LNCaP clone FGC (cell line): ENCODE measurements at places on chromosomes 5 and 9.

DNA sequence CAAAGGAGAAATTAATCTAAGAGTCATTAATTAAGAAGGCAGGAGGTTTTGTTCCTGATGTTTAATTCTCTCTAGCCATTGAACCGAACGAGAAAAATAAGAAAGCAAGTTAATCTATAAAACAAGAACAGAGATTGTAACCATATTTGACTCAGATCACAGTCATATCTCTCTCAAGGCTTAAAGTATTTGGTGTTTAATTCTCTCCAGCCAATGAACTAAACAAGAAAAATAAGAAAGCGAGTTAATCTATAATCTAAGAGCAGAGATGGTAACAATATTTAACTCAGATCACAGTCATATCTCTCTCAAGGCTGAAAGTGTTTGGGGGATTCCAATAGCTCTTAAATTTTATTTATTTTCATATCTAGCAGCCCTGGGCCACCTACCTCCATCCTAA, 74.4 kb upstream of the SHISAL2B start:
- DNase-seq: no peak

DNA sequence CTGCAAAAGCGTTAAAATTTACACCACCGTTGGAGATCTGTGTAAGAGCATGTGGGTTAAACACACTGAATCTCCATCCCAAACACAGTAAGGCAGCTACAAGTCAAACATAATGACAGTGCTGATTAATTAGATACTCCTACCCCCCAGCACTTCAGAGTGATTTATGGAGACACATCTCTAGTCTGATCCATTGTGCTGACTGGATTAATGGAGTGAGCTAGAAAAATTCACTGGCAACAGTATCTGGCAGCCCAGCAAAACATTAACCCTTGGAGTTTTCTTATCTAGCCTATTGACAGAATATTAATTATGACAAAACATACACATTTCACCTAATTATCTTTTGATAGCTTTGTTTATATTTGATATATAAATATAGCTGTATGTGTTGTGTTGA, 188.6 kb upstream of the ISL1 start:
- no peak for DNase-seq

DNA sequence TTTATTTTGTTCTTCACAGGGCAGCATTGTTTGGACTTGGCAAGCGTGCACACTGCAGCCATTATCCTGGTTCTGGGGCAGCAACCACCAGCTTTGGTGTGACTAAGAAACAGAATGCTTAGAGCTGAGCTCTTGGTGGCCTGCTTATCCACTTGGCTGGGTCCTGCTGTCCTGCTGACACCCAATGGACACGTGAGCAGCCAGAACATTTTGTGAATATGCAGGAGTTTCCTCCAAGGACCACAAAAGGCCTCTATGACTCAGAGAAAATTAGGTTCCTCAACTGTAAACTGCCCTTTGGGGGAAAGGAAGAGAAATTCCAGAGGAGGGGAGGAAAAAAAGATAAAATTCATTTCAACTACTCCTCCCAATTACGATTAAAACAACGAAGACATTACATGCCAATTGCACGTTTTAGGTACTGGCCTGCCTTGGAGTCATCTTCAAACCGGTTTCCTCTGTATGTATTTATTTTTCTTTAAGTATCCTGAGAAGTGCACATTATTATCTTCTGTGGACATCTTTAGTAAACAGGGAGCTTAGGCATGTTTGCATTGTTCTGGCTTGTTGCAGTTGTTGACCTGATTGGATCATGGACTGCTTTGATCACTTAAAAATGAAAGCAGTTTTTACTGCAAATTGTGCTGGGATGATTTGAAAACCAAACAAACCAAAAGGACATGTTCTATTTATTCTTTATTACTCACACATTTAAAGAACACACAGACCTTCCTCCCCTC, 82.3 kb upstream of the TLE4 start:
- DNase-seq: peak; percentile 99

DNA sequence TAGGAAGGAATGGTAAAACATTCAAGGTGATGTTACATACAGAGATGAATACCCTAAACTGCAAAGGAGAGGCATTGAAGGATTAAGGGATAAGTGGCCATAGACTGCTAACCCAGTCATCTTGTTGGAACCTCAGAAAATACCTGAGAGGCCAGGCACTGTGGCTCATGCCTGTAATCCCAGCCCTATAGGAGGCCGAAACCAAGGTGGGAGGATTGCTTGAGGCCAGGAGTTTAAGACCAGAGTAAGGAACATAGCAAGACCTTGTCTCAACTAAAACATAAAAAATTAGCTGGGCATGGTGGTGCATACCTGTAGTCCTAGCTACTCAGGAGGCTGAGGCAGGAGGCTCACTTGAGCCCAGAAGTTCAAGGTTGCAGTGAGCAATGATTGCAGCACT, 10.9 kb downstream of the ECM2 start:
- no peak for DNase-seq

DNA sequence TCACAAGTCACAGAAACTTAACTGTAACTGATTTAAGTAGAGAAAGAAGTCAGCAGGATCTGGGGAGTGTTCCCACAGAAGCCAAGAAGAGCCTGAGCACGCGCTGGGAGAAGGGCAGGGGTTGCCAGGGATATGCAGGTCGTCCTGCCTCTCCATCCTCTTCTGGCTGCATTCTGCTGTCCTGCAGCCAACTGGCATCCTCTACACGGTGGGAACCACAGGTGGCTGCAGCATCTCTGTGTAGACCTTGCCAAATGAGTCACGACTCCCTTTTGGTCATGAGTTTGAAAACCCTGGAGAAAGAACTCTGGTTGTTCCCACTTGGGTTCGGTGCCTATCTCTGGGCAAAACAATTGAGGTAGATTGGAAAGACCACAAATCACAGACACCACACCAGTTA, 38.4 kb upstream of the PCA3 start:
- DNase-seq: no peak

DNA sequence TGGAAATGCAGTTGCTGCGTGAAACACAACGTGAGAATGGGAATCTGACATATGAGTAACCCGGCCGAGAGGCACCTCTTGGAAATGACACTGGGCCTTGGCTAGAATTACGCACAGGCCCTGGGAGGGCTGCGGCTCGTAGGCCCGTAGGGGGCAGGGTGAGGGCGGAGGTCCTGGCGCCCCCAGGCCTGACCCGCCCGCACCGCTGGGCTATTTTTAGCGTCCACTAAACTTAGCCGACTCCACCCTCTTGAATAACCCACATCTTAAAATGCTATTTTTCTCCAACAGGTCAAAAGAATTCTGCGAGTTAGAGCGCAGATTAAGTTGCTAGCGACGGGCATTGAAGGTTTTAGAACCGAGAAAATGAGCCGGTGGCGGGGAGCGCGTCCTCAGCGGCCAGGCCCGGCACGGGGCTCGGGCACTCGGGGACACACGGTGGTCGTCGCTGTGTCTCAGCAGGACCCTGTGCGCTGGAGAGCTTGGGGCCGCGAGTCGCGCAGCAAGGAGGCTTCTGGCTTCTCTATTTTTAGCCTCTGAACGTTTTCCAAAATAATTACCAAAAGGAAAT, 168.5 kb downstream of the AUH start:
- no peak for DNase-seq

GRCh38 chr5:147671365-147671764, 111.2 kb downstream of the JAKMIP2 start:
- DNase-seq: no peak

GRCh38 chr9:131872702-131873101, 132.8 kb upstream of the RAPGEF1 start:
- DNase-seq: no peak

- no peak for DNase-seq
These were observed 8.9 kb downstream of the F2R start for GRCh38 chr5:76724871-76725270.

DNA sequence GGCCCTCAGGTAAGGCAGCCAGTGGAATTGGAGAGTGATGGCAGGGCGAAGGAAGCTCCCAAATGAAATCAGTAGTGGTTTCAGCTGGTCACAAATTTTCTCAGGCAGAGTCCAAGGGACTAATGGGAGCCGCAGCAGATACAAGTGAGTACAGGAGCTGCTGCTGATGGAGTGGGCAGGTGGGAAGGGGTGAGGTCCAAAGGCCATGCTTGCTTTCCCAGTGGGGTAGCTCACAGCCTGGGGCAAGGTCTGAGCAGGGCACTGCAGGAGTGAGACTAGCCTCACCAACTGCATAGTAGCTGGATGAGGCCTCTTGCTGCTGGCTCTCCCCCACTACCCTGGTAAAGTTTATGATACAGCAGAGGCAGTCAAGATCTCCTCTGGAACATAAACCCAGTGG, 38.2 kb downstream of the MTAP start:
- no peak for DNase-seq

GRCh38 chr5:17223367-17224185, 6.1 kb downstream of the BASP1 start:
- DNase-seq: no peak

- no peak for DNase-seq
These were observed 138.8 kb downstream of the ADAMTS16 start for GRCh38 chr5:5278815-5279381.

DNA sequence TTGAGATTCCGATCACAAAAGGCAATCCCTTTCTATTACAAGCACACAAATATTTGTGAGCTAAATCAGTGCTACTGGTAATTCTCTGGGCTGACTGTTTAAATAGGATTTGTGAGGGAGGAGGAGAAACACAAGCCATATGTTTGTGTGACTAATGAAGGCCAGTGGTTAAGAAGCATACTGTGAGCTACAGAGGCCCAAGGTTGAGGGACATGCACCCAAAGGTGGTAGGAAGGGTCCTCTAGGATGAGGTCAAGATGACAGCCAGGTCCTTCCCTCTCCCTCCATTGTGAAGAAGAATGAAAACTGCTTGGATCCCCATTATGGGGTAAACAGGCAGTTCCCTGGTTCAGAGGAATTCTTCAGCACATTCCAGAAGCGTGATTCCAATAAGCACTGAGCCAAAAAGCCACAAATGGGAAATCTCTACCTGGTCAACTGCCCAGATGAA, 83.9 kb downstream of the SPOCK1 start:
- no peak for DNase-seq

- no peak for DNase-seq
These were observed 92.4 kb downstream of the ARHGAP26 start for GRCh38 chr5:142862594-142862993.

DNA sequence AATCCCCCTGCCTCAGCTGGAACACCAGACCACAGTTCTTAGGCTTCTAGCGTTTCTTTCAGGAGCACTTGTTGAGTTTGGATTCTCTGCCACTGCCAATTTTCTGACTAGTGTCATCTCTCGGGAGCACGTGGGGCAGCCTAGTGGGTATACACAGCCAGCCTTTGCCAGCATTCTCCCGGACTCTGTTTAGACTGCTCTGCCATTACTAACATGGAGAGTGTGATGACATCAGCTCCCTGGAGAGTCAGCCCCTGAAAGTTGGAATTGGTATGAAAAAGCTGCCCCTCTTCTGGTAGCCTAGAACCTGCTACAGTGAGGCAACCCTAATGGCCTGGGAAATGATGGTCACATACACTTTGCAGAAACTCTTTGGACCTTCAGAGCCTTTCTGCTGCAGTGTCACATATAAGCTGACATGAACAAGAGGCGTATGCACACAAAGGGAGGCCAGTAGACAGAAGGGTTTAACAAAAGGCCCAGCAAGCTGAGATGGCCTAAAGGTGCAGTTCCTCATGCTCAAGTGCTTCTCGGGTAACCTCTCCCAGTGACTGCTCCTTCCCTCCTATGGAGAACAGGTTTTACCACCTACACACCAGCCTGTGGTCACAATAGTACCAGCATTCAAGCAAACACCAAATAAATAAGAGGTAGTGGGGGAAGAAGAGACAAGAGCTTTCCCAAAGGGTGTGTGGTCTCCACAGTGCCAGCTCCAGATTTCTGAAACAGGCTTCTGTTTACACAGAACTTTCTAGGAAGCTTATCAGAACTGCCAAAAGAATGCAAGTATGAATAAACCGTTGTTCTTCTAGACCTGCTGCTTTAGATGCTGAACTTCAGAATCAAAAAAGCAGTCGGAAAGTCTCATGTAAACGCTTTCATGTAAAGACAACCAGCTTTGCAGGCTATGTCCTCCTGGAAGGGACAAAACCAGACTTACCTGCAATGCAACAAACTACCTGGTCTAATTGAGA, 16.5 kb downstream of the SPACA9 start:
- DNase-seq: no peak

DNA sequence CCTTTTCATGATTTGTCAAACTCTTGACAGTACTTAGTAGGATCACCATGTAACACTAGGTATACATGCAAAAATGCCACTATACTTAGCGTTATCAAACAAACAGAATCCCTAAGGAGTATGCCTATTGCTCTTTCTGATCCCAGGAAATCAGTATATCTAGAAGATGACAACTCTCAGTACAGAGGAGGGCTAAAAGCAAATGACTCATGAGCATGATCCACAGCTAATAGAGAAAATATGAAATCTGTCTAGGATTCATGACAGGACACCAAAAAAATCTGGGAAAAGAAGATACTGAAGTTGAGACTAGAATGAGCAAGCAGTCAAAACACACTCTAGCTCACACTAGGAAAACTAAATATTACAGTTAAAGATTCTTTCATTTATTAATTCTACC, 89.2 kb downstream of the RAPGEF6 start:
- no peak for DNase-seq

DNA sequence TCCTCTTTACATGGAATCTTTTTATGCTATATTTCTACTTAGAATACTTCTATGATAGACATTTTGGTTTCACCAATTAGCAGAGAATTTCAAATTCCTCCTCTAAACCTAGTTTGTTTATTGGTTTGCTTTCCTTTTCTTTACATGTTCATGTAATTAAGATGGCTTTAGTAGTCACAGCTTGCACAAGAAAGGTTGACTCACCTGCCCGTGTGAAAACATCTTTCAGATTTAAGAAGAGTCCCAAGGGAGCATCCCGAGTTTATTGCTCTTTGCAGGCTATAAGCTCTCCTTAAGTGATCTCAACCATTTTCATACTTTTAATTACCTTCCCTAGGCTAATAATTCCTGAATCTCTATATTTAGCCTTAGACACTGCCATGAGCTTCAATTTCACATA, 28.9 kb downstream of the TYRP1 start:
- DNase-seq: no peak

- no peak for DNase-seq
These were observed 21.2 kb downstream of the GSN start for GRCh38 chr9:121289026-121289771.

DNA sequence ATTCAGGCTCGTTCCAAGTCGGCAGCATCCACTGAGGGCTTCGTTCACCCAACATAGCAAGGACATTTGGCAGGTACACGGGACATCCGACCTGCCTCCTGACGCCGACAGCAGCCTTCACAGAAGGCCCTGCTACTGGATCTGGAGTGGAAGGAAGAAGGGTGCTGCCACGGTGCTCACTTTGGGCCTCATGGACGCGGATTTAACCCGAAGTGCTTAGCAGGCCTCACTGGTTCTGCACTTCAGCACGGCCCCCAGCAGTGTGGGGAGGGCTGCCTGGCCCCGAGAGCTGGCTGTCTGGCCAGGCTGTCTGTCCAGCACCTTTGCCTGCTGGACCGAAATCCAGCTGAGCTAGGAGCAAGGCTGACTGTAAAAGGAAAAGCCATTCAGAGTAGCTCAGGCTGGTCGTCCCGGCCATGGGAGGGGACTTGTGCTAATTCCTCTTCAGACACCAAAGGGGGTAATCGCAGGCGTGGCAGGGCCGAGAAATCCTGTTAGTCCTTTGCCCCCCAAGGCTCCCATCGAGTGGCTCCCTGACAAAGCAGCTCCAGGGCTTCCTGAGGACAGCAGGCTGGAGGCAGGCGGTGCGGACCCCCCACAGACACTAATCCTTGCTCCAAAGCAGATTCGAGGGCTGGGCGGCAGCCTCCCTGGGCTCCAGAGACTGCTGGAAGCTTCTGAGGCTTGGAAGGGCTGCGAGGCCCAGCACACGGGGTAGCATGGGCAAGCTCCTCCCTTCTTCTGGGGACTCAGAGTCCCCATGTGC, 11.1 kb upstream of the RXRA start:
- no peak for DNase-seq
